ENCODE measurements at places on chromosomes 4 and X.

DNA sequence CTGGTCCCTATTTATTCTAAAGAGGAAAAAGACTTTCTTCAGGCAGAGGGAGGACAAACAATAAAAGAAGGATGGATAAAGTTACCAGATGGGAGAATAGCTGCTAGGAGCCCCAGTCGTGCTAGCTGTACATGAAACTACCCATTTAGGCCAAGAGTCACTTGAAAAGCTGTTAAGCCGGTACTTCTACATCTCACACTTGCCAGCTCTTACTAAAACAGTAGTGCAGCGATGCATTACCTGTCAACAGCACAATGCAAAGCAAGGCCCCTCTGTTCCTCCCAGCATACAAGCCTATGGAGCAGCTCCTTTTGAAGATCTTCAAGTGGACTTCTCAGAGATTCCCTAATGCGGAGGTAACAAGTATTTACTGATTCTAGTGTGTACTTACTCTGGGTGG is 1138.8 kb downstream of the ARAP2 start:
- no peak for DNase-seq

- DNase-seq = no peak
These were observed 143.4 kb downstream of the TRIML1 start for GRCh38 chr4:188282471-188283232.

GRCh38 chrX:79138658-79139241 is 5.7 kb upstream of the GPR174 start:
- no peak for DNase-seq

DNA sequence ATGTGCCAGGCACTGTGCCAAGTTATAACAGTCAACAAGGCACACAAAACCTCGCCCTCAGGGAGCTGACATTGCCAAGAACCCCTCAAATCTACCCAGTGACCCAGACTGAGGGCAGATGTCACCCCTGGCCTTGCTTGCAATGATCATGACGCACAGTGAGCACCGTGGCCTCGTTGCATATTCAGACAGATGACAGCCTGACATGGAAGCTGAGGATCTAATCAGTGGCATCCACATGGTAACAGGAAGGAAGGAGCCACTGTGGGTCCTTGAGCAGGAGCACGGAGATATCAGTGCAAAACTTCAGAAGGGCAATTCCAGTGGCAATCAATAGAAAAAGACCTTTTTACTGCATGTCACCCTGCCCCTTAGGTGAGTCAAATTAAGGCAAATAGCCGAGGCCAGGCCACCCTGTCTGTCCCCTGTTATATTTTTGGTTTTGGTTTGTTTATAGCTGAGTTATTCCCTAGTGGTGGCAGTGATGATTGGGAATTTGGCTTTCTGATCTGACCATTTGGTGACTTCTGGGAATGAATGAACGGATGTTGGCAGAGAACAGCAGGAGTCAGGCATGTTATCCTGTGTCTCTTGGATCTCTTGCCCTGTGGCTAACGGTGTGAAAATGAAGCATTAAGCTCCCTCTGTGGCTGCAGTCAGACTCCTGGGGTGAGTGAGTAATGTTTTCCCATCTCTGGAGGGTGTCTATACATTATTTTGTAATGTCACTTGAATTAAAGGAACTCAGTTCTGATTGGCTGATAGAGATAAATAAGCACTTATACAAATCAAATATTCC is 20.4 kb downstream of the WDR13 start:
- DNase-seq = no peak

GRCh38 chr4:141657550-141658250 is 21.3 kb downstream of the IL15 start:
- DNase-seq = no peak

GRCh38 chrX:150913511-150913910 is 15.0 kb upstream of the CD99L2 start:
- no peak for DNase-seq

- no peak for DNase-seq
These were observed 191.1 kb upstream of the FAT4 start for GRCh38 chr4:125123570-125124109.

DNA sequence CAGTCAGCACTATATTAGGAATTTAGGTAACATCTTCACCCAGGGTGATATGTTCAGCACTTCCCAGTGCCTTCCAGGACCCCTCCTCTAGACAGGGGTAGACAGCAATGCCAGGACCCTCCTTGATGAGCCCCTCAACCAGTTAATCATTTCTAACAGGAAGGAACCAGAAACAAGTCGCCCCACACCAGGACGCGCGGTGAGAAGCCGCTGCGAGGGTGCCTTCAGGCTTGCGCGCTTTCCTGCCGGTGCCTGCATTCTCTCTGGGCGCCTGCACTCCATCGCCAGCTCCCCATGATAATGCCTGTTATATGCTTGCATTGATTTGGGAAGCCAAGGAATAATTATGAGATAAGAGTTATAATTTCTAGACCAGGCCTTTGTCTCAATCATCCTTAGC is 116.0 kb downstream of the ENPP6 start:
- no peak for DNase-seq

- DNase-seq = no peak
These were observed 29.8 kb downstream of the ACOX3 start for GRCh38 chr4:8410641-8411271.

DNA sequence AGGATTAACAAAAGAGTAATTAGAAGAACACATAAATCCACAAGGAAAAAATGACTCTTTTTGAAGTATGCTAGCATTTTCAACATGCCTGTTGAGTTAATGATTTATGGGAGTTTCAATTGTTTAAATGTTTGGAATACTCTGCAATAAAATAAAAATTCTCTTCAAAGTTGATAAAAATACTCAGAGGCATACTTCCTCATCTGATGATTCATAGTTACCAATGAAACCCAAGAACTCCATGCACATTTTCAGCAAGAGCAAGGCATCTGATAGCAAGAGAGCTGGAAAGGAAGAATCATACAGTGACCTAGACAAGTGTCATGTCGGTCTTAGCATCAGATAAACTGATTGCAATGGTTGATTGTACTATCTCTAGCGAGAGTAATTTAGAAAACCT is 443.7 kb upstream of the ATOH1 start:
- DNase-seq = no peak

DNA sequence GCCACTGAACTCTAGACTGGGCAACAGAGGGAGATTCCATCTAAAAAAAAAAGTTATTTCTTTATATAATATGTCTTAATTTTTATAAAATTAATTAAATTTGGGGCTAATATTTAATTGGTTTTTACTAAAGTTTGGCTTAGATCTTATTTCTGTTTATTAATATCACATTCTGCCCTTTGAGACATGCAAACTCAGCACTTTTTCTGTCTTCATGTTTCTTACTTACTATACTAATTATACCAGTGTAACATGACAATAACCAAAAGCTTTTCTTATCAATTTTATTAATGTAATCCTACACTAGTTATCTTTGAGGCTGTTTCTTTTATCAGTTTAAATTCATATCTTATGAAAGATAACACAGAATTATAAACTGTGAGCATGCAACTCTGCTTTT is 475.9 kb upstream of the GRID2 start:
- DNase-seq = no peak

DNA sequence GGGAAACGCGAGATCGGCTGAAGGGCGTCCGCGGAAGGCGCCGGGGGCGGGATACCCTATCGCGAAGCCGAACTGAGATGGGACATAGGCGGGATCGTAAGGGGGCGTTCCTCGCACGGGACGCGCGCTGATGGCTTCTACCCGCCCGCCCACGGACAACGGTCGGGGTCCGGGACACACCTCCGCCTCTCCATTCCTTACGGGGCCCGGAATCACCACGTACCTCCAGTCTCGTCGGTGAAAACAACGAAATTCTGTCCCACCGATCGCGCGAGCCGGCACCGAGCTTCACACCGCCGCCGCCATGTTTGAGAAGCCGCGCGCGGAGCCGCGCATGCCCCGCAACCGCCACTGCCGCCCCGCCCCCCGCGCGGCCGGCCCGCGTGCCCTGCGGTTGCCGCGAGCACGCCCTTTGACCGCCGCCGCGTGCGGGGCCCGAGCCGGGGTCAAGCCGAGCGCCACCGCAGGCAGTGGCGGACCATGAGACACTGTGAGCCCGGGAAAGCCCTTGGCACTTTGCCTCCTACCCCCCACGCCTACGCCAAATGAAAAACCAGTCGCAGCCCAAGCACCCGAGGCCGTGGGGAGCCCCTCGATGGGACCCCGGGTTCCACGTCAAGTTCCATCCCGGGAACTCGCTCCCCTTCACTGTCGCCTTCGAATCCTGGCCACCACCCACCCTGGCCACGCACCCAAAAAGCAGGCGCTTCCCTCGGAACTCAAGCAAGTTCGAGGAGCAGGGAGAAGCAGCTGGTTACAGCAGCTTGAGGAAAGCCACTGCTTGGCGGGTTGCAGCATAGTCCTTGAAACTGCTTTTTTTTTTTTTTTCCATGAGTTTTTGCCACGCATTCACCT is at the start of gene SCML2:
Gene SCML2, minus strand, starts transcription at position 320 of the 855 bp plus-strand sequence. CDS start 20,617 bp downstream, outside the sequence.
- peak; percentile 25 for DNase-seq

GRCh38 chr4:80103629-80104028 is 30.6 kb upstream of the ANTXR2 start:
- DNase-seq = no peak

DNA sequence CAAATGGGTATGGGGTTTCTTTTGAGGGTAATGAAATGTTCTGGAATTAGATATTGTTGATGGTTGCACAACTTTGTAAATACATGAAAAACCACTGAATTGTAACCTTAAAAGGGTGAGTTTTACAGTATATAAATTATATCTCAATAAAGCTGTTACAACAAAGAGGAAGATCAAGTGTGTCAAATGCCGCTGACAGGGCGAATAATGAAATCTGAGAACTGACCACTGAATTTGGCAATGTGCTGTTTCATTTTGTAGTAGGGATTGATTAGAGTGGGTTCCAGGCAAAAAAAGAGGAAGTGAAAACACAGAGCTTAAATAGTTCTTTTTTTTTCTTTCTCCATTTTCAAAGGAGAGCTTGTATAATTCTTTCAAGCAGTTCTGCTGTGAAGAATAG is 161.1 kb upstream of the NAP1L5 start:
- no peak for DNase-seq

GRCh38 chrX:118971552-118971951 is 2.9 kb upstream of the LONRF3 start:
- no peak for DNase-seq

DNA sequence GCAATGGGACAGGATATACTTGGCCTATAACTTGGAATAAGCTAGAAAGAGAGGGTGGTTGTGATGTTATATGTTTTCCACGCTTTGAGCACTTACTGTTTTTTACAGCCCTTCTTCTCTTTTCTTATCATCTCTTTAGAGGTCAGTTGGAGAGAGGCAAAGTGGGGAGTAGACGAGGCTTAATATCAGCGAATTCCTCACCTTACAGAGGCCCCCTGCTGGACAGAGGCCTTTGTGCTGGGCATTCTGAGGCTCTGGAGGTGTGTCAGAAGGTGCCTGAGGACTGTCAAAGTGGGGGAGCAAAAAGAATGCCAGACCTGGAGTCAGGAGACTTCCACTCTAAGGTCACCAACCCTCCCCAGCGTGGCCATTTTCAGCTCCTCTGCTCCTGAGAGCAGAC is 42.5 kb downstream of the MAMLD1 start:
- no peak for DNase-seq

- DNase-seq = no peak
These were observed 120.1 kb downstream of the MANBA start for GRCh38 chr4:102640669-102641068.

DNA sequence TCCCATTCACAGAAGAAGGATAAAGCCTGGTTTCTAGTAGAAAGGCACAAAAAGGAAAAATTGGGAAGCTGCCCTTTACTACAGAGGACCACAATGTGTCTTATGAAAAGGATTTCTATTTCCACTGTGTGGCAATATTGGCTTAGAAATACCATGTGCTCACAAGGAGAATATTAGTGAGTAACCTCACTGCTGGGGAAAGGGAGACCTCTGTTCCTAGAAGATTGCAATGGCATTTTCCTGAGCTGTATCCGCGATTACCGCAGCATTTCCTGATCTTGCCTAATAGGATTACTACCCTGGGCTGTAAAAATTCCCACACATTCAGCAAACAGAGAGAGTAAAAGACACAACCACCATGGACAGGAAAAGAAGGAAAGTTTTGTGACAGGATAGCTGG is 308.8 kb upstream of the TECRL start:
- no peak for DNase-seq

DNA sequence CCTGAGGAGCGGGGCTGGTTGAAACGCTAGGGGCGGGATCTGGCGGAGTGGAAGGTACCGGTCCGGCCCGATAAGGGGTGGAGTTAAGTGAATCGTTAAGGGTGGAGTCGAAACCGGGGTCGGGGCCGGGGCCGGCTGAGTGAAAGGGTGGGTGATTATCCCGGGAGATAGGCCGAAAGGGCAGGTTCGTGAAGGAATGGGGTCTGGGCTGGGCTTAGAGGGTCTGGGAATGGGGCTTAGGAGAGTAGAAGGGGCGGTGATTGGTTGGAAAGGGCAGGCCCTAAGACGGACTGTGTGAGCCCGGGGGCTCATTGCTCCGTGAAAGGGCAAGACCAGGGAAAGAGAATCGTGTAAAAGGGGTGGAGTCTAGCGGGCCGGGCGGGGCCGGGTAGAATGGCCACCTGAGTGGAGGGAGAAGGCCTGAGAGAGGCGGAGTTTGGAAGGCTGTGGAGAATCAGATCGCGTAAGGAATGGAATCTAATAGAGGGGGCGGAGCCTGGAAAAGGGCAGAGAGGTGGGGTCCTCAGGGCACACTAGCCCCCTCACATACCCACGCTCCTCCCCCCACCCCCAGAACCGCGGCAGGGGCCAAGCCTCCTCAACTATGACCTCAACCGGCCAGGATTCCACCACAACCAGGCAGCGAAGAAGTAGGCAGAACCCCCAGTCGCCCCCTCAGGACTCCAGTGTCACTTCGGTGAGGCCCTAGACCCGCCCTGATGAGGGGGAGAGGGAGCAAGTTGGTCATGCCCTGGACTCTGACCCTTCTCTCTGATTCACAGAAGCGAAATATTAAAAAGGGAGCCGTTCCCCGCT is 430 bp downstream of the HDAC6 start:
- peak; percentile 50 for DNase-seq

- no peak for DNase-seq
These were observed 6.3 kb downstream of the TMEM154 start for GRCh38 chr4:152673489-152673888.

DNA sequence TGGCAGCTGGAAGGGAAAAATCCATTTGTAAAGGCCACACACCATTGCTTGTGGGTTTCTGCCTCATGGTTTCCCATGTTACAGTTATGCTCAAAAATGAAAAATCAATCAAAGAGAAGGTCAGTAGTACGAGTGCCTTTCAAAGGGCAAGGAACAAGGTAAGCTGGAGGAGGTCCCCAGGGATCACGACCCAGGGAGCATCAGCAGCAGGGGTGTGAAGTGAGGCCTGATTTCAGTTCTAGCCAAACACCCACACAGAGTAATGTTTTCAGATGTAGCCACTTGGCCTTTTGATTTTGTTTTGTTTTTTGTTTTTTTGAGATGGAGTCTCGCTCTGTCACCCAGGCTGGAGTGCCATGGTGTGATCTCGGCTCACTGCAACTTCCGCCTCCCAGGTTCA is 69.4 kb upstream of the AFAP1 start:
- DNase-seq = no peak

DNA sequence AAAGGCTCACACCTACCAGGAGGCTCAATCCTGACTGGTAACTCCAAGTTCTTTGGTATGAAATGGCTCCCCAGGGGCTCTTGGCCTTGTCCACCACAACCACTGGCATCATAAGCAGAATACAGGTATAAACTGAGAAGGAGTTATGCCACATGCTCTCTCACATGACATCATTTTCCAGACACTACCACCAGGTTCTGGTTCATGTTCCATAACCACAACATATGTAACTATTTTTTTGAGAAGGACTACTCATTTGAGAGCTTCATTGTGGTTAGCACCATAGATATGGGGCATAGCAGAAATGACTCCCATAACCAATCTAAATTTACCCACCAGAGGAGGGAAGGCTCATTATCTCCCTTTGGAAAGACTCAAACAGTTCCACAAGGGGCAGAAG is 19.6 kb downstream of the PRDM5 start:
- DNase-seq = peak; percentile 4

GRCh38 chrX:13024986-13025385 is 19.4 kb downstream of the FAM9C start:
- DNase-seq = no peak
